ENCODE measurements at places on chromosomes 13 and 19.

DNA sequence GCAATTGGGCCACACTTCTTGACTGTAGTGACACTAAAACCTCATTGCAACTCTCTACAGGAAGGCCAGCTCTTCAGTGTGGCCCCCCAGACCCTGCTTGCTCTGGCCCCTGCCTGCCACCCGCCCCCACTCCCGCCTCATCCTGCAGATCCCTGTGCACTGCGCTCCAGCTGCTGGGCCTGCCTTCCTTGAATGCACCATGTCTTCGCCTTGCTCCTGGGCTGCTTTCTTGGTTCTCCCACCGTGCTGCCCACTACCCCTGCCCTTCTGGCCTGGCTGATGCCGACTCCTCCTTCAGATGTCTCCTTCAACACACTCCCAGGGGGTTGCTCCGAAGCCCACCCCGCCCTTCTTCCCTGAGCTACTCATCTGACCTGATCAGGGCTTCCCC is 98.2 kb downstream of the SIPA1L3 start:
- DNase-seq = no peak

- DNase-seq = no peak
Observed at GRCh38 chr19:44345959-44346358, 10.5 kb downstream of the ZNF112 start.

DNA sequence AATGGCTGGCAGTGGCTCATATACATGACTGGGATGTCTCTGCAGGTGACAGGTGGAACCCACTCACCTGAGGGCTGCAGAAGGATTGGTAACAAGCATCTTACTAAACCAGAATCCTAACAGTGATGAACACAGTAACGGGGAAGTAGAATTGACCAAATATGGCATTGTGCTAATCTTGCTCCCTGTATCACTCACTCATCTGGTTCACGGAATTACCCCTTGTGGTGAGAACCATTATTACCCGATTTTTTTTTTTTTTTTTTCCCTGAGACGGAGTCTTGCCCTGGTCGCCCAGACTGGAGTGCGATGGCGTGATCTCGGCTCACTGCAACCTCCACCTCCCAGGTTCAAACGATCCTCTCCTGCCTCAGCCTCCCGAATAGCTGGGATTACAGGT is 69.5 kb downstream of the PTPRS start:
- no peak for DNase-seq

DNA sequence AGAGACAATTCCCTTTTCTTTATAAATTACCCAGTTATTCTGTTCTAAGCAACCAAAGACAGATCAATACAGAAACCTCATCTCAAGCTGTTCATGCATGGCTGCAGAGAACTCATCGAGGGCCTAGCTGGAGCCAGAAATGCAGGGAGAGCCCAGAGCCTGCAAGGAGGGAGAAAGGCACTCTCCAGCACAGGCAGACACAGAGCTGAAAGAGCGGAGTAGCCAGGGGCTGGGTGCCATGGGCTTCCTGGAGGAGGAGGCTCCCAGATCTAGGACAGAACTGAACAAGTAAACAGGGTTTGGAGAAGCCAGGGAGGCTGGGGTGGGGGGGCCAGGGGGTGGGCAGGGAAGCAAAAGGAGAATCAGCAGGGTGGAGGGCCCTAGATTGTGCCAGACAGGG is 144.2 kb upstream of the ZNF507 start:
- no peak for DNase-seq

DNA sequence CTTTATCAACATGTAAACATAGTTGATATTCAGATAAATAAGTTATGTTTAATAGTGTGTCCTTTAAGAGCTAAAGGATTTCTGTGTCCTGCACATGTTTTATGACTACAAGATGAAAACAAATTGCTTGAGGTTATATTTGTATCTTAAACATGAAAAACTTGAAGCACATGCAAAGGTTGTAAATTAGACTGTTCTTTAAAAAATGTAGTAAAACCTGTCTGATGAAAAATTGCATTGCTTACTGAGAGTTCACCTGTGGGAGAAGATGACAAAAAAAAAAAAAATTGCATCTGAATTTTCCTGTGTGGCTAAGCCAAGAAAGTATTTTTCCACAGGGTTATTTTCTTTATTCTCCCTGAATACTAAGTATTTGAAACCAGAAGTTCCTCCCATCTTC is 25.7 kb upstream of the LMO7 start:
- no peak for DNase-seq

GRCh38 chr13:41133951-41134350 is 1.3 kb upstream of the KBTBD6 start:
- no peak for DNase-seq

GRCh38 chr13:51920786-51921185 is 59.0 kb downstream of the CCDC70 start:
- DNase-seq = no peak

- no peak for DNase-seq
Observed at GRCh38 chr19:18999896-19000620, 33.3 kb downstream of the SUGP2 start.
